ENCODE measurements at places on chromosomes 3 and 15.

- no peak for DNase-seq
These were observed 16.2 kb downstream of the PLCL2 start for GRCh38 chr3:16900779-16901440.

DNA sequence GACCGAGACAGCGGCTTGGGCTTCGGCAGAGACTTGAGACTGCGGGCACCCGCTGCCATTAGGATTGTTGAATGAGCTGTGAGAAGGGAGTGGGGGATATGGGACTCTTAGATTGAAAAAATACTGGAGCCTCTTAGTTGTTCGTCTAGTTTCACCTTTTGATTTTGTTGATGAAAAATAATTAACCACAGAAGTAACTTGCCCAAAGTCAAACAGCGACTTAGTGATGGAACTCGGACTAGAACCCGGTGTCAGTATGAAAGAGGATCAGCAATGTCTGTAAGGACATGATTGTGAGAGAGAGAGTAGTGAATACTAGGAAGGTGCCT is 510 bp upstream of the GOLGB1 start:
- no peak for DNase-seq

DNA sequence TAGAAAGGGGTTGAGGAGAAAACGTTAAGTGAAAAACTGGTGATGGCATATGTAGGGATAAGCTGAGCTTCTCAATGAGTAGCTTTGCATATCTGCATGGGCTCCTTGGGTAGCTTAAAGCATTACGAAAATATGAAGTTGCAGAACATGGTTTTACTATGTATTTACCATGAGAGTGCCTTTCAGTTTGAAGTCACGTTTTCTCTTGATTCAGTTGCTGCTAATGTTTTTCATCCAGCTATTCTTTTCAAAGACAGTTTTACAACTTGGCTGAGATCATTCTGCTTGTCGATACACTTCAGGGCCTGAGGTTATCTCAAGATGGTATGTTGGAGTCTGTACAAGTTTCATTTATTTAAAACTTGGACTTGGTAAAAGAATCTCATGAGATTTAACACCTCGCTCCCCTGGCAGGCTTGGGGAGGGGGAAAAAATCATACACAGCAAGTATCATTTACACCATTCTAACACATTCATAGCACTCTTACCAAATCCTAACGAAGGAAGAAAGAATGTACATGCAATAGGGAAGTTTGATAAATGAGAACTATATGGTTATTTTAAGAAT is 103.3 kb upstream of the CMC1 start:
- DNase-seq, result no peak

DNA sequence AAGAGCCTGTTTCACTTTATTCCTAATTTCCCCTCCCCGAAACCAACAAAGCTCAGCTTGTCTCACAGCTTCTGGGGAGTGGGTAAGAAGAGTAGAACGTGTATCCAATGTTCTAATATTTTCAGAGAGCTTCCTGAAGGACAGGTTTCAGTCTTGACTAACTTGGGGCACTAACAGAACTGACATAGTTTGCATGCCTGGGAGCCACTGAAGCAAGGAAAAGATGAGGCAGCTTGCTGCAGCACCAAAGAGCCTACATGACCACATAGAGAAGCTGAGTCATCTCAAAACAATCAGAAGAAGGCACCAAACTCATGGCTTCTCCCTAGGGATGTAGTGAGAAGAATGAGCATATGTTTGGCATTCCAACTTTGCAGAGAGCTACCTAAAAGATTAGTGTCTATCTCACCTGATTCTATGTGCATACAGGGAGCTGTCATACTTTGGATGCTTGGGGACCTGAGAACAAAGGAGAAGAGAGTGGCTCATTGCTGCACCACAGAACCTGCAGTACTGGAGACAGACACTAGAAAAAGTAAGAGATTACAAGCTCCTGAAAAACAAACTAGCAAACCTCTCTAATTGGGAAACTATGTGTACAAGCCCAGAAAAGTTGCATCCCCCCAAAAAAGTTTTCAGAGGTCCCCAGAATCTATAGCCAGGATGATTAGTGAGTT is 86.9 kb downstream of the DCLK3 start:
- no peak for DNase-seq

GRCh38 chr3:122502941-122503340 is 11.8 kb downstream of the KPNA1 start:
- no peak for DNase-seq

DNA sequence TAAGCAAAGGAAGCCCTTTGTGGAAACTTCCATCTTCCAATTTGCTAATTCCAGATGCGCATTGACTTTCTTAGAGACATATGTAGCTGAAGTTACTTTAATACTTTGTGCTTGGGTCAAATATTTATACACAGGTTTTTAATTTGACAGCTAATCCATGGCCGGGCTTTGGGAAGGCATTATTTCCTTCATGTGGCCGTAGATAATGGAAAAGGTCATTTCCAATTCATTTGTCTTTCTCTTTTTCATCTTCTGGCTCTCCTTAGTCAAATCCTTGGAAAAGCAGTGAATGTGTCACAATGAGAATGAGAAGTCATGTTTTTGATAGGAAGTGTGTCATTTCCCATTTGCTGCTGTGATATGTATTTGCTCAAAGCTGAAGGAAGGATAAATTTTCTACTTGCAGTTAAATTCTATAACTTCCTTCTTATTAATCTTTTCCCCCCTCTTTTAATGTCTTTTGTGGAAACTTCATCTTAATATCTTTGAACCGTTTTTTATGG is 323.3 kb downstream of the CLSTN2 start:
- no peak for DNase-seq

DNA sequence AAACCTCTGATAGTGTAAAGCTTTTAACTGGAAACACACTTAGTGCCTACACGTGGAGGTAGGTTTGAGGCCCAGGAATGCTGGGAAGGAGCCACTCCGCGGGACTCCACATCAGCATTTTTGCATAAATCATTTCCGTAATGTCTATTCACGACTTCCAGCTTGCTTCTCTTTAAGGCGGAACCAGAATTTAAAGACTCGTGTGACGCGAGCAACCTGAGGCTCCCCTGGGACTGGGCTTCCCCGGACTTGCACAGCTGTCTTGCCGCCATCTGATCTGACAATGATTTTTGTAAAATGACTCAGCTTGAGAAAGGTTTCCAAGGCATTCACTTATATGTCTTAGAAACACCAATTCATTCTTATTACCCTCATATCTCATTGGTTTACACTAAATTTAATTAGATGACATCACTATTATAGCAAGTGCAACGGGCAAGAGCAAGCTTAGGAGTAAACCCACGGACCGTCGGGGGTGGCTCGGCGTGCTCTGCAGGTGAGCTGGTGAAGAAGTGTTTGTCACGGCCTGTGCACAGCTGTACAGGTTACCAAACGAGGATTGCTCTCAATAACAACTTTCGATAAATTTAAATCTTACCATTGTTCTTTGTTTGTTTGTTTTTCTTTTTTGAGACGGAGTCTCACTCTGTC is 95.2 kb downstream of the CHSY1 start:
- DNase-seq, result no peak

GRCh38 chr3:58868097-58868779 is 181.6 kb downstream of the CFAP20DC start:
- no peak for DNase-seq

Measured in iPS DF 19.7 (cell line).